Fibroblast of the aortic adventitia (primary cell): ENCODE measurements at places on chromosomes 6 and 20. TPM values are rescaled to one million over a fixed set of nuclear protein-coding genes. Genes with fewer than 3 reads are reported as not detected.

The L3MBTL3 gene
- 9.8 and 16.4 TPM in 2 replicates for total RNA-seq

The RGS17 gene
- total RNA-seq, result 7.8 and 38.1 TPM in 2 replicates

The C6orf163 gene
- 3.9 and 5.2 TPM in 2 replicates for total RNA-seq

The EYA4 gene
- total RNA-seq, result 1.1 and 5.7 TPM in 2 replicates

The POLR1C gene
- 27.0 and 45.7 TPM in 2 replicates for total RNA-seq

The IL22RA2 gene
- not detected in 2 replicates for total RNA-seq

The TRERF1 gene
- total RNA-seq, result 4.8 and 12.0 TPM in 2 replicates

The AKAP12 gene
- total RNA-seq, result 196 and 349 TPM in 2 replicates

The CCR6 gene
- total RNA-seq, result not detected in 2 replicates

The SRC gene
- 11.0 and 19.1 TPM in 2 replicates for total RNA-seq

The SLC23A2 gene
- 8.9 and 24.6 TPM in 2 replicates for total RNA-seq

The RIPPLY2 gene
- total RNA-seq, result not detected in 2 replicates

The RTN4IP1 gene
- total RNA-seq, result 1.9 and 7.6 TPM in 2 replicates

The EBF4 gene
- 0.09 and 2.6 TPM in 2 replicates for total RNA-seq

The PROKR2 gene
- not detected in 2 replicates for total RNA-seq

The ULBP2 gene
- total RNA-seq, result 2.5 and 3.3 TPM in 2 replicates

The CYB5R4 gene
- total RNA-seq, result 2.8 and 7.2 TPM in 2 replicates

The ME1 gene
- 17.0 and 21.7 TPM in 2 replicates for total RNA-seq

The C4B gene
- total RNA-seq, result 4.1 and 19.4 TPM in 2 replicates

The C6orf58 gene
- not detected in 2 replicates for total RNA-seq

The NUDT3 gene
- 24.4 and 34.6 TPM in 2 replicates for total RNA-seq

The C6orf15 gene
- total RNA-seq, result not detected in 2 replicates

The SLC26A8 gene
- 0.18 TPM in 1 of 2 replicates, not detected in the other for total RNA-seq

The PEX7 gene
- 5.0 and 10.6 TPM in 2 replicates for total RNA-seq

The ZDHHC14 gene
- total RNA-seq, result 0.82 and 7.9 TPM in 2 replicates

The MUCL3 gene
- total RNA-seq, result under 0.01 TPM in 1 of 2 replicates, not detected in the other

The CTCFL gene
- not detected in 2 replicates for total RNA-seq

The NCOA5 gene
- total RNA-seq, result 11.9 and 24.0 TPM in 2 replicates

The DEFB124 gene
- total RNA-seq, result not detected in 2 replicates

The BMP5 gene
- not detected in 2 replicates for total RNA-seq

The SLC22A7 gene
- total RNA-seq, result not detected in 2 replicates

The MOXD1 gene
- total RNA-seq, result 6.1 and 78.8 TPM in 2 replicates

The MACROD2 gene
- total RNA-seq, result 1.3 and 16.4 TPM in 2 replicates

The GHRH gene
- total RNA-seq, result not detected in 2 replicates

The PPIL6 gene
- 0.65 and 5.8 TPM in 2 replicates for total RNA-seq

The SFTA2 gene
- total RNA-seq, result not detected in 2 replicates

The SNAP25 gene
- total RNA-seq, result 0.65 and 3.1 TPM in 2 replicates

The HTR1E gene
- total RNA-seq, result not detected in 2 replicates
